ENCODE measurements at places on chromosomes 16 and 17.

- DNase-seq, result no peak
Measured at GRCh38 chr17:2996810-2997670, 66.4 kb downstream of the OR1D5 start.

GRCh38 chr16:54194334-54194743 lies 92.2 kb downstream of the IRX3 start:
- DNase-seq, result no peak

DNA sequence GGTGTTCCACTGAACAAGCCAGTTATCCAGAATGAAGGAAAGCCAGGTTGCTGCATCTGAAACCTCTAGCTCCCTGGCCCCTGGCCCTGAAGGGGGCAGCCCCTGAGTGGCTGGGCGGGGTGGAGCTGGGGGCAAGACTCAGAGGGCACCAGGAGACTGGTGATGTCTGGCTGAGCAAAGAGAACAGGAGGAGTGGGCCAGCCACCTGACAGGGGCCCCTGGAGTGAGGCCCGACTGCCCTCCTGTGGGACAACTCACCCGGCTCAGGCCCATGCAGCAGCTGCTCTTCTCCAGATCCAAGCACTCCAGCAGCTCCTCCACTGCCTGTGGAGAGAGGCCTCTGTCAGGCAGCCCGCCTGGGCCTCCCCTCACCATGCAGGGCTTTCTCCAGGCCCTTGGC lies 60.4 kb downstream of the PIPOX start:
- DNase-seq, result no peak

DNA sequence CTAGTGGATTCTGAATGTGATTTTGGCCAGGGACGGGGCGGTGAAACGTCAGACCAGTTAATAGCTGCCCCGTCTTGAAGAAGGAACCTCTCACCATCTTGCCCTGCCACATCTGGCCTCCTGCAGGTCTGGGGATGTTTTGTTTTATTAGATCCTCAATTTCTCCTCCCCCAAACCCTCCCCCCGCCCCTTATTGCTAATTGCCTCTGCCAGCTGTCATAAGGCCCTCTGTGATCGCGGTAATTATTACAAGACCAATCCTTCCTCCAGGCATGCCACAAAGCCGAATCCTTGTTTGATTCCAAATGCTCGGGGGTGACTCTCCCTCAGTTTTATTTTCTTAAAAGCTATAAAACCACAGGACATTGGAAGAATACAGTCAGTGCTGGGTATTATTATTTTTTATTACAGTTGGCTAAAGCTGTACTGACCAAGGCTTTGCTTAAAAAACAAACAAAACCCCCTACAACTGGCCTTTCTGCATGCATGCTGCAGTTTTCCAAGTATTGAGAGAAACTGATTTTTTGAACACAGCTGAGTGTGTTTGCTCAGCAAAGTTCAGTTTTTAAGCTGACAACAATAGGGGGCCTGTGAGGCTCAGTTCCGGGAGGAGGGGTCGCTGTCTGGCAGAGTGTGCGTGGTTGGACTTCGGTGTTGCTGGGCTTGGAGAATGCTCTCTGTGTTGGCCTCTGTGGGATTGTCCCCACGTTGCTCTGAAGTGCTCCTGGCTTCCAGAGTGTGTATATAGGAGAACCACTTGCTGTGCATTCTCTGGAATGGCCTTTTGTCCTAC lies 1.7 kb downstream of the KSR1 start:
- peak; percentile 40 for DNase-seq

- DNase-seq, result no peak
Measured at GRCh38 chr16:88781140-88782077, 3.6 kb downstream of the PIEZO1 start.

DNA sequence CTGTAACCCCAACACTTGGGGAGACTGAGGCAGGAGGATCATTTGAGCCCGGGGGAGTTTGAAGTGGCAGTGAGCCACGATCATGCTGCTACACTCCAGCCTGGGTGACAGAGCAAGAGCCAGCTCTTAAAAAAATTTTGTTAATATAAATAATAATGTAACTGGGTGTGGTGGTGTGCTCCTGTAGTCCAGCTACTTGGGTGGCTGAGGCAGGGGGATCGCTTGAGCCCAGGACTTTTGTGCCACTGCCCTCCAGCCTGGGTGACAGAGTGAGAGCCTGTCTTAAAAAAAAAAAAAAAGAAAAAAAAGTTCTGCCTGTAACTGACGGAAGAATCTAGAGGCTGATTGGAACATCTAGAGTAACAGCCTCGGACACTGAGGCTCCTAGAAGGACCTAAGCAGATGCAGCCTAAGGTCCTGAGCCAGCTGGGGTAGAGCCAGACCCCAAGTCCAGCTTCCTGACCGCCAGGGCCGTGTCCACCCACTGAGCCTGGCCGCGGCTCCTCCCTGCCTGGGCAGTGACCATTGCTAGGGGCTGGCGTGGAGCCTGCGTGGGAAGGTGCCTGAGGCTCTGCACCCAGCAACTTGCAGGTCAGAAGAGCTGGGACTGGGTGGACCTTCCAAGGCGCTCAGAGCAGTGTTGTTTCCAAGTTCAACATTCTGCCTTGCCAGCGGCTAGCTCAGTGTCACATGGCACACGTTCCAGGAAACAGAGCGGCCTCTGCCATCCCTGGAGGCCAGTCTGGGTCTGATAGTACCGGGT lies 209.4 kb upstream of the CIBAR2 start:
- DNase-seq, result peak; percentile 75

DNA sequence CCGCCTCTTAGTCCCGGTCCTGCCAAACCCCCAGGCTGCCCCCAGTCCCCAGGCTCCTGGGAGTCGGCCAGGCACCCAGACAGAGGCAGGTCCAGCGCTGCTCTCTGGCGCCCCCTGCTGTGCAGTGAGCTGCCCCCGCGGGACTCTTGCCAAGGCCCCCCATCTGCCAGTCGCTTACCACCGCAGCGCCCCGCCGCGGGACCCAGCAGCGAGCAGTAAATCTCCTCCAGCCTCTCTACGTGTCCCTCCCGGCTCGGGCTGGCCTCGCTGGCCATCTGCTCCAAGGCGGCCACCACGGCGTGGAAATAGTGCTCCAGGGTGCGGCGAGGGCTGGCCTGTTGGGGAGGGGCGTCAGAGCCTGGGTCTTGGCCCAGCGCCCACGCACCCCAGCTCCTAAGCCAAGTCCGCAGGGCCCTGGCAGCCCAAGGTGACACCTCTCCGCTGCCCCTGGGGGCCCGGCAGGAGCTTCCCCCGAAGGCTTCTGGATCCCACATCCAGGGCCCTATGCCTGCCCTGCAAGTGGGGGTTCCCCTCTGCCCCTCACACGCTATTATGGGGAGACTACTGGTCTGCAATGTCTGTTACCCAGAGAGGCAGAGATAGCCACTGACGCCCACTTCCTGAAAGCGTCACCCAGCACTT lies 33.7 kb upstream of the MFSD6L start:
- DNase-seq, result no peak

DNA sequence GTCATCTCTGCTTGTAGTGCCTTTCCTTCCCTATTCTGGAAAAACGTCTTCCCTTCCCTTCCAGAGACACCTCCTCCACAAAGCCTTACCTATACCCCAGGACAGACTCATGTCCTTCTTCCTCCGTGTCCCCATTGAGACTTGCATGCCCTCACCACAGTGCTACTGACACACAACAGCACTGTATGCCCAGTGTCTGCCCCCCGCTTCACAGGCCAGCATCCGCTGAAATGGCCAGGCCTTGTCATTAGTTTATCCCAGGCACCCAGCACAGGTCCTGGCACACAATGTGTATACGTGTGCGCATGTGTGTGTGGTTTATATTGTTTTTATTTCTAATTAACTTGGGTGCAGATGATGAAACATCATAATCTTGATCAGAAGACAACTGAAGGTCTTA lies 130.1 kb upstream of the CCL2 start:
- no peak for DNase-seq

GRCh38 chr16:3158510-3159314 lies 23.9 kb downstream of the ZNF213 start:
- peak; percentile 84 for DNase-seq

GRCh38 chr17:64128787-64129514 lies 993 bp downstream of the ERN1 start:
- DNase-seq, result peak; percentile 62

- DNase-seq, result peak; percentile 92
Measured at GRCh38 chr17:82273327-82274133, at the start of gene CSNK1D. CSNK1D (minus strand) TSS chr17:82273700; CDS start chr17:82273381, 319 bp downstream.

GRCh38 chr17:38786372-38786771 lies 13.0 kb downstream of the PIP4K2B start:
- DNase-seq, result no peak

DNA sequence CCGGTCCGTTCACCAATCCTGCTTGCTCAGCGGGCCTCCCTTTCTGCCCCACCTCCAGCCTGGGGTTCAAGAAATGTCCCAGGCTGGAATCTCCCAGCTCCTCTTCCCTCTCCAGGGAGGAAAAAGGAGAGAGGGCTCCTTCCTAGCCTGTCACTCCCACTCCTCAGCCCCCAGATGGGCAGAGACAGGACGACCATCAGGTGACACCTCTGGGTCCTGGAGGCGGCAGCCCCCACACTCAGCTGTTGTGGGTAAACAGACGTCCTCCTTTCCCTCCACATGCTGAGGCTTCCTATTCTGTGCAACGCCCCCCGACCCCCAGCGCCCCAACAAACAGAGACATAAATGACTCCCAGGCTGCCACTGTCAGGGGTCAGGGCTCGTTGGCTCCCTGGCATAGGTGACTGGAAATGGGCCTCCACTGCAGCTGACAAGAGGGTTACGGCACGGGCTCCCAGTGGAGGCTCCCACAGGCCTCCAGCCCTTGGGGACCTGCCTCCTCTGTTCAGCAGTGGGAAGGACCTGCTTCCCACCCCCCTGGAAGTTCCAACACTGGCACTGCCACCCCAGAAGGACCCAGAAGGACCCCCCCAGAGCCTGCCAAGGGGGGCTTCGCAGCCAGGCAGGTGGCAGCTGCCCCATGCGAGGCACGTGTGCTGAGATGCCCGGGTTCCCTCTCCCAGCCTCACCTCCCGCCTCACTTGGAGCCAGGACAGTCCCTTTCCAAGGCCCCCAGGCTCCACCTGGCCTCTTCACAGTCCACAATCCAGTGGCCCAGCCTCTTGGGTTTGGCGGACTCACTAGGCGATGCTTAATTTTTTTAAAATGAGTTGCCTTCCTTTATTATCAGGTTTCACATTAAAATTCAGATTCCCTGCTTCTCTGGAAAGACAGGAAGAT lies 232.3 kb downstream of the KATNIP start:
- no peak for DNase-seq

GRCh38 chr16:11175787-11176341 lies 80.1 kb downstream of the SOCS1 start:
- no peak for DNase-seq

DNA sequence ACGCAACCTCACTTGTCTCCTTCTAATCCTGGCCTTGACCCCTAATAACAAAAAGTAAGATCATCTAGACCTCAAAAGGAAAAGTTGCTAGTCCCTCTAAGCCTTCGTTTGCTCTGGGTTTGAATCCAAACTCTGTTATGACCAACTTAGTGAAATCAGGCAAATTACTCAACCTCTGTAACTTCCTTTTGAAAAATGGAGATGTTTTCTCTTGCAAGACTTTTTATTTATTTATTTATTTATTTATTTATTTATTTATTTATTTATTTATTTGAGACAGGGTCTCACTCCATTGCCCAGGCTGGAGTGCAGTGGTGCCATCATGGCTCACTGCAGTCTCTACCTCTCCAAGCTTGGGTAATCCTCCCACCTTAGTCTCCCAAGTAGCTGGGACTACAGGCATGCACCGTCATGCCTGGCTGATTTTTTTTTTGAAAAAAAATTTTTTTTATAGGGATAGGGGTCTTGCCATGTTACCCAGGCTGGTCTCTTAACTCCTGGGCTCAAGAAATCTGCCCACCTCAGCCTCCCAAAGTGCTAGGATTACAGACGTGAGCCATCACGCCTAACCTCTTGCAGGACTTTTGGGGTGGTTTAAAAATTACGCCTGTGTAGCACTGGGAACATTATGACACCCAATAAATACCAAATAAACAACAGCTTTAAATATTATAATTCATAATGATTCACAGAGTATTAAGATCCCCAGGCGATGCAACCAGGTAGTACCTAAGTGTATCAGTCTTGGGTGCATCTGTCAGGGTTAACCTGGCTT lies 63.4 kb downstream of the PITPNC1 start:
- no peak for DNase-seq

GRCh38 chr17:63956296-63956920 lies 16.3 kb downstream of the SCN4A start:
- DNase-seq, result no peak

- DNase-seq, result no peak
Measured at GRCh38 chr16:66353055-66353454, 13.4 kb upstream of the CDH5 start.

DNA sequence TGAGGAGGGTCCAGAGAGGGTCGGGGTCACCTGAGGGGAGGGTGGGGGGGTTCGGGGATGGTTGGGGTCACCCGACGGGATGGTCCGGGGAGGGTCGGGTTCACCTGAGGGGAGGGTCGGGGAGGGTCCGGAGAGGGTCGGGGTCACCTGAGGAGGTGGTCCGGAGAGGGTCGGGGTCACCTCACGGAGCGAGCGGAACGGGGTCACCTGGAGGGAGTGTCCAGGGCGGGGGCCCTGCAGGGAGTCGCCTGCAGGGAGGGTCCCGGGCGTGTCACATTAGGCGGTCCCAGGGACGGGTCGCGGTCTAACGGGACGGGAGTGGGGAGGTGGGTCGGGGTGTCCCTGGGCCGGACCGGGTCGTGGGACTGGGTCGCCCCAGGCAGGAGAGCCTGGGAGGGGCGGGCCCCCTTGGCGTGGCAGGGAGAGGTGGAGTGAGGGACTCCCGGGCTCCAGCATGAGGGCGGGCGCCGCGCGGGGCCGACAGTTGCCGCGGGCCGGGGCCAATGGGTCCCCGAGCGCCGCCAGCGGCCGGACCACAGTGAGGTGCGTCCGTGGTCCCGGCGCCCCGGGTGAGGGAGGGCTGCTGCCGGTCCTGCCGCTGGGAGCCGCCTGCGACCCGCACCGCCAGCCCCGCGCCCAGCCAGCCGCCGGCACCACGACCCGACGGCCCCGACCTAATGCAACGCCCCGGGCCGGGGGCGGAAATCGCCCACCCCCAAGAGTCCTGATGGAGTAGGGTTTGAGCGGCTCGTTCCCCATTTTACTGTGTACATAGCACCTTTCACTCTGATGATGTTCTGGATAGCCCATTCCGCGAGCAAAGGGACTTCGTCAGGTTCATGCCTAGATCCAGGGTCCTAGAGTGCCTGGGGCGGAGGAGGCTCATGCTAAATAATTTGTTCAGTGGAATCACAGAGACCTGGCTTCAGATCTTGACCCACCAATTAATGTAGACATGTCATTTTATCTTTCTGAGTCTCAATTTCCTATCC lies 1.2 kb upstream of the ABCA3 start:
- DNase-seq, result no peak

- DNase-seq, result no peak
Measured at GRCh38 chr17:77966476-77966875, 8.0 kb downstream of the TNRC6C start.

DNA sequence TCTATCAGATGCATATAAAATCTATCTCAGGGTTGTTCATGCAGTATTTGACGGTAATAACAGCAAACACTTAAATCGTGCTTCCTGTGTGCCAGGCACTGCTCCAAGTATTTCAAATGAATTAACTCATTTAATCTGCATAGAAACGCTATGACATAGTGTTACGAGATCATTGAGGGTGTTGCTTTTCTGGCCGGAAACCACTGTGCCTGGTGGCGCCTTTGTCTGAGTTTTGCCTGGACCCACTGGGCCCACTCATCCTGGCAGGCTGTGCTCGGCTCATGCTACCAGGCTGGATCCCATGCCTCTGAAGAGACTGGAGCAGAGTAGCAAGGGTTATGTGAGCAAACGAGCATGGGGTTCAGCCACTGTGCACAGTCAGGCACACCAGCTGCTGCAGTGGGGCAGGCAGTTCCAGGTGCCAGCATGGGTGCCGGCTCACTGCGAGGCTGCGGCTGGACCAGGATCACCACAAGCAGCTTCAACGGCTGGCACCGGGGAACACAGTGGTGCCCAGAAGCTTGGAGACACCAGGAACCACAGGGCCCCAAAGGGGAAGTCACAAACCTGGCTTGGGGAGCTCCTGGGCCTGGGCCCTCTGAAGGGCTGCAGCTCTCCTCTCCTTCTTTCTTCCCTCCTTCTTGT lies 45.9 kb upstream of the CLEC19A start:
- no peak for DNase-seq

All from endothelial cell of umbilical vein (primary cell).